Naive thymus-derived CD8-positive, alpha-beta T cell (primary cell): ENCODE measurements at places on chromosomes 7 and 10. TPM values are rescaled to one million over a fixed set of nuclear protein-coding genes. Genes with fewer than 3 reads are reported as not detected.

PI4K2A gene
- 6.5 TPM for polyA plus RNA-seq

FAM25A gene
- polyA plus RNA-seq, result not detected

OR2A1 gene
- 0.76 TPM for polyA plus RNA-seq

ZNF789 gene
- 8.0 TPM for polyA plus RNA-seq

WDR11 gene
- polyA plus RNA-seq, result 15.5 TPM

IDI2 gene
- polyA plus RNA-seq, result not detected

PHKG1 gene
- polyA plus RNA-seq, result 0.43 TPM

IL6 gene
- polyA plus RNA-seq, result not detected

GPR85 gene
- not detected for polyA plus RNA-seq

CYP26C1 gene
- polyA plus RNA-seq, result not detected

MMD2 gene
- not detected for polyA plus RNA-seq

TAS2R4 gene
- polyA plus RNA-seq, result 0.06 TPM

SH3PXD2A gene
- polyA plus RNA-seq, result 0.50 TPM

MTG1 gene
- 28.5 TPM for polyA plus RNA-seq

SPDYE5 gene
- polyA plus RNA-seq, result 0.10 TPM

FXYD4 gene
- not detected for polyA plus RNA-seq

CUBN gene
- polyA plus RNA-seq, result 0.92 TPM

CPA4 gene
- polyA plus RNA-seq, result not detected

ZNF138 gene
- polyA plus RNA-seq, result 13.0 TPM

ATG9B gene
- polyA plus RNA-seq, result 39.1 TPM

SEPTIN7 gene
- polyA plus RNA-seq, result 693 TPM

TRIM73 gene
- 0.70 TPM for polyA plus RNA-seq

PSMG3 gene
- 45.8 TPM for polyA plus RNA-seq

ACTL6B gene
- not detected for polyA plus RNA-seq

ORC5 gene
- 18.7 TPM for polyA plus RNA-seq

HYAL4 gene
- polyA plus RNA-seq, result not detected

SMARCD3 gene
- polyA plus RNA-seq, result 9.8 TPM

FBXW4 gene
- polyA plus RNA-seq, result 6.1 TPM

SPDYE1 gene
- polyA plus RNA-seq, result not detected

CLRN3 gene
- polyA plus RNA-seq, result not detected

FAM25C gene
- polyA plus RNA-seq, result not detected

FFAR4 gene
- not detected for polyA plus RNA-seq

CDK1 gene
- 0.56 TPM for polyA plus RNA-seq

PTN gene
- not detected for polyA plus RNA-seq

COBL gene
- polyA plus RNA-seq, result not detected

CPN1 gene
- polyA plus RNA-seq, result not detected
